ENCODE measurements at places on chromosomes 12 and 14.

- DNase-seq = no peak
Observed at GRCh38 chr12:100215209-100215608, 14.6 kb downstream of the ACTR6 start.

DNA sequence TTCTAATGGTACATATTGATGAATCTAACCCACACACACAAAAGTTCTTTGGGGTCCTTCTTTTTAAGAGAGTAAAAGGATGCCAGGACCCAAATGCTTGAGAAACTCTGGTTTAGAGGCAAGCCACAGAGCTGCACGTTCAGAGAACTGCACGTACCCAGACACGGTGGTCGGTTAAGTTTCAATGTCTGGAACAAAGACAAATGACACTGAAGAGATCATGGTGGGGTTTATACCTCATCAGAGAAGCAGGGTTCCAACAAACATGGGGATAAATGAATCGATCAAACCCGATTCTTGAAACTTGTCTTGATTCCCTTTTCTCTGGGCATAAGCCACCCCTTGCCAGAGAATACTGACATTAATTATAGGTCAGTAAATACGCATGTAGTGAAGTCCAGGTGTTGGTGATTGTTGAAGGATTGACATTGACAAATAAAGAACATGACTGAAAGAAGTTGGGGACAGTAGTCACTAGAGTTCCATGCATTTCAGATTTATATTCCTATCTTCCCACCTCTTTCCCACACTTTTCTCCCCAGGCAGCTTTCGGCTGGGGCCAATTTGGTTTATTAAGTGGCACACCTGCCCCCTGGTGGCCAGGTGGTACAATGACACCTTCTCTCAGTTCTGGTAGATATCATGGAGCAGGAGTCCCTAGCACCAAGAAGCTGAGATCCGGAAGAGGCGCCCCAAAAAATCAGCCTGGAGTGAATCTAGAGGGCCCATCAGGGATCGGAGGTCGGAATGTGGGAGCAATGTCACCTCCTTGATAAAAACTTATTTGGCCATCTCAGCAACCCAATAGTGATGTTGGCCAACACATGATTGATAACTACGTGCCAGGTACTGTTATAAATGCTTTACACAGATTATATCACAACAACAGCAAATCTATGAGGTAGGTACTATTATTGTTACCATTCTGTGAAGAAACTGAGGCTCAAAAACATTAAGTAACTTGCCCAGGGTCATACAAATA is 17.8 kb upstream of the HDAC7 start:
- DNase-seq = no peak

DNA sequence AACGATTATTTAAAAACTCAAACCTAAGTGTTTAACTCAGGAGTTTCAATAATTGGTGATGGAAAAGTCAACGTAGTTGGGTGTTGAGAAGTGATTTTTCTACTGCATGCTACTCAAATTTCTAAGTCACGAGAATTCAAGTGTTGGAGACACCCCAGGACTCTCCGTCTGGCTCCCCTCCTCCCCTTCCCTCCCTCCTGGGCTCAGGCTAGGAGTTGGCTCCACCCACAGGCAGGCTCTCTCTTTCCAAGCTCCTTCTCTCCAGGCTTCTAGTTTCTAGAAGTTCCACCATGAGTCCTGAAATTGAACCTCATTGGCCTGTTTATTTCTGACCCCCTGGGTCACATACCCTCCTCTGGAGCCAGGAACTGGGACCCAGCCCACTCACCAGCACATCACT is 73.0 kb downstream of the TMEM132D start:
- no peak for DNase-seq

DNA sequence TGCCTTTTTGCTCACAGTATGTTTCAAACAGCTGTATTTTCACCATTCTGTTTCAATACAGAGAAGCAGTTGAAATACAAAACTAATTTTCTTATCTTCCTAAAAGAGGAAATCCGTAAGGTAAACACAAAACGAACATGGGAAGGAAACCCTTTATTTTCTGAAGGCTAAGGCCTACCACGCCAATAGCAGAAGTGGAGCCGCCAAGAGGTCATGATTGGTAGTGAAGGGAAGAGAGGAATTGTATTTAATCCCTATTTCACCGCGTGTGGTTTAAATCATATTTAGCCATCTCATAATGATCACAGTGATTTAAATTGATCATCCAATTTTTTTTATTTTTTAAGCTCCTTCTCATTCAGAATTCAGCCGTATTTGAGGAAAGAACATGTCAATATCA is 398.2 kb downstream of the PRKD1 start:
- no peak for DNase-seq

DNA sequence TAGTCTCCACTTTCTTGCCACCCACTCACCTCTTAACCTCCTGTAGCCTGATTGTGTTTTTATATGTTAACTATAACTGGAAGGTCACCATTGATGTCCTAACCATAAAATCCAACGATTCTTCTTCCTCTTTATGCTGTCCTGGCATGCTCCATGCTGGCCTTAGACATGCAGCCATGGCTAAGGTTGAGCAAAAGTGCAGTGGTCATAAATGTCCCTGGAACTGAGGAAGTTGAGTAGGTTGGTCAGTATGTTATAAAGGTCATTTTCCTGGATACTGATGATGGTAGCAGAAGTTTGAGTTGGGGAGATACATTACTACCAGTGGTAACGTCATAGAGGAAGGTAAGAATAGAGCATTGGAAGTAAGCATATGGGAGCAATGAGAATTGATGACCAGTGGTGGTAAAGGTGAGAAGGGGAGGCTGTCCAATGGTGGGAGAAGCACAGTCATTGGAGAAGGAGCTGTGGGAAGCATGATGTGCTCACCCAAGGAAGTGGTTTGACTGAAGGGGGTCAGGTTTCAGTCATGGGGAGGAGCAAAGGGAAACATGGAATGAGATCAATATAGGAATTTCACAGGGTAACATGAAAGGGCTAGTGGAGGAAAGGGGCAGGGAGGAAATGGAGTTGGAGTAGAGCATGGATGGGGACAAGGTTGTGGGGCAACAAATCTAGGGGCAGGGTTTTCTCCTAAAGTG is 240.8 kb downstream of the DACT1 start:
- DNase-seq = no peak

DNA sequence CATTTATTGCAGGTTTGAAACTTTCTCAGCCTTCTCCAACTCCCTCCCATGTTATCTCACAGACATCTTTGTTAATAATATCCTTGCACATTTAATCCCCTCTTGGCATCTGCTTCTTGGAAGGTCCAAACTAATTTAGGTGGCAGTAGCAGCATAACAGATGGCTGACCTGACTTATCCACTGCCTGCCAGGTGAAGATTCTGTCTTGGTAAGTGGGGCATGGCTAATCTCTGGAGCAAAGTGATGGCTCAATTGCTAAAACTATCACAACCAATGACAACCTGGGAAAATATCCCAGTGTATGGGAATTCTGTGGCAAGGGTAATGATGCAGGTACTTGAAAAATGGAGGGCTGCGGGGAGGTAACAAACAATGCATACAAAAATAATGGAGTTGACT is 58.2 kb upstream of the ALG10B start:
- no peak for DNase-seq

GRCh38 chr12:81222846-81223592 is 145.1 kb downstream of the ACSS3 start:
- DNase-seq = no peak

Data from stimulated activated CD4-positive, alpha-beta T cell treated with anti-CD3 and anti-CD28 coated beads, Interleukin-1b, Interleukin-23, amount 100 ng/mL, for 1 hour (primary cell).